ENCODE measurements at places on chromosomes 4 and X. TPM values are rescaled to one million over a fixed set of nuclear protein-coding genes. Genes with fewer than 3 reads are reported as not detected.

DNA sequence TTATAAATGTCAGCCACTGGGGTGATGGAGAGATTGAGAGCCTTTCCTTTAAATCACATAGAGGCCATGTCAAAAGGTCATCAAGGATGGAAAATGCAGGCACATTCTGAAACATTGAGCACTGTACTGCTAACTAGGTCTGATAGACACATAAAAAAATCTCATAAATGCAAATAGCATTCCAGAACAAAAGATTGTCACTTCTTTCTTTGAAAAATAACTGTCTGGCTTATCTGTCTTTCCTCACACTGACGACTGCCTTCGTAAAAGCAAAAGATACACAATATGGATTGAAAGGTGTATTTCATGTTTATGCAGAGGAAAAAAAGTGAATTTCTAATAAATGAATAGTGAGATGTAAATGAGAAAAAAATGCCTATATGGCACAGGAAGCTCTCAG lies 59.9 kb downstream of the PABPC4L start:
- H3K36me3 ChIP-seq, result no peaks in the 10 kb centered on the region
- H3K4me1 ChIP-seq, result no peaks in the 10 kb centered on the region
- no peaks in the 10 kb centered on the region for H3K27me3 ChIP-seq
- no peak overlapping the region for H3K4me3 ChIP-seq
- H3K27ac ChIP-seq, result no peak overlapping the region

DNA sequence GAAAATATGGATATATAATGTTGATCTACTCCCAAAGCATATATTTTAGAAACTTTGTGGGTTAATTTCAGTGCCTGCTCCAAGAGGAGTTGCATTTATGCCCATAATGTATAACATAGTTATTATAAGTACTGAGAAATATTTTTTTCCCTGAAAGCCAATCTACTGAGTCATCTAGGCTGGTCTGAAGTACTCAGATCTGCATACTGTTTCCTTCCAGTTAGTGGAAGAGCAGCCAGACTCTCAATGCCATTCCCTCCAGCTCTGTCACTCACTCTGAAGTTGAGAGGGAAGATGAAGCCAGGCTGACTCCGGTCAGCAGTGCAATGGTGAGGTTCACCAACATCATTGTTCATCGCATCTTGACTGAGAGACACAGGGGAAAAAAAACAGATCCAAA lies 505.1 kb downstream of the PPARGC1A start:
- DNase-seq, result no peak
- no peaks in the 10 kb centered on the region for H3K36me3 ChIP-seq
- H3K27ac ChIP-seq, result no peak overlapping the region
- H3K27me3 ChIP-seq, result no peaks in the 10 kb centered on the region

DNA sequence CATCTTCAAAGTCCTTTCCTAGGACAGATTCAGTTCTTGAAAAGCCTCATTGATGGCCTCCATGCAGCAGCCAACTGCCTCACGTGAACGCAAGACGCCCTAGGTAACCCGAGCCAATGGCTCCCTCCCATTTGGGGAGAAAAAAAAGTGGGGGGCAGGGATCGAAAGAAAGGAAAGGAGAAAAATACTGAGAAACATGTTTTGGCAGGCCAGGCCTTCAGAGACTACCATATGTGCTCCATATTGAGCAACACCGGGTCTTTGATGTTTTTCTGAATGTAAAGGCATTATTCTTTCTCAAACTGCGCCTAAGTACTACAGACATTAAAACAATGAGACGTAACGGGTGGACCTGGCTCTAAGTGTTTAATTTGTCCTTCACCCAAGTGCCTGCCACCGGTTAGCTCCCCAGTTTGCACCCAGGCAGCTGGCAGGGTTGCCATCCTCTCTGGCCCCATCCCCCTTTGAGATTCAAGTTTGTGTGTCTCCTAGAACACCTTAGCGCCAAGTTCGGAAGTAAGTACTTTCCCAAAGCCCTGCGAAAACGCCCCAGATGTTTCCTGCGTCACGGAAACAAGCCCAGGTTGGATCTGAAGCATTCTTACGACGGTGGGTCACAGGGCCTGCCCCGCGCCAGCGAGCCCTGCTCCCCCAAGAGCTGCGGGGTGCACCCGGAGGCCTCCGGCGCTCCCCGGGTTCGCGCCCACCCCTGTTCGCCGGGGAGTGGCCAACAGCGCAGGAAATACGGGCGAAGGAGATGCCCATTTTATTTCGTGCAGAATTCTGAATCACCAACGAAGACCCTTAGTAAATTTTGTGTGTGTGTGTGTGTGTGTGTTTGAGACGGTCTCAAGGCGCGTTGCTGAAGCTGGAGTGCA lies 30.1 kb downstream of the HAND2 start:
- no peak overlapping the region for H3K27ac ChIP-seq
- H3K4me1 ChIP-seq, result peaks cover 8% of the 10 kb centered on the region
- H3K27me3 ChIP-seq, result peaks cover 59% of the 10 kb centered on the region
- no peak for DNase-seq
- peak overlapping the region; percentile 13 for H3K4me3 ChIP-seq
- peaks cover 12% of the 10 kb centered on the region for H3K36me3 ChIP-seq

GRCh38 chr4:2289311-2289954 lies 27.5 kb upstream of the MXD4 start:
- H3K27me3 ChIP-seq, result no peaks in the 10 kb centered on the region
- DNase-seq, result peak; percentile 5
- no peak overlapping the region for H3K27ac ChIP-seq
- H3K4me3 ChIP-seq, result no peak overlapping the region

DNA sequence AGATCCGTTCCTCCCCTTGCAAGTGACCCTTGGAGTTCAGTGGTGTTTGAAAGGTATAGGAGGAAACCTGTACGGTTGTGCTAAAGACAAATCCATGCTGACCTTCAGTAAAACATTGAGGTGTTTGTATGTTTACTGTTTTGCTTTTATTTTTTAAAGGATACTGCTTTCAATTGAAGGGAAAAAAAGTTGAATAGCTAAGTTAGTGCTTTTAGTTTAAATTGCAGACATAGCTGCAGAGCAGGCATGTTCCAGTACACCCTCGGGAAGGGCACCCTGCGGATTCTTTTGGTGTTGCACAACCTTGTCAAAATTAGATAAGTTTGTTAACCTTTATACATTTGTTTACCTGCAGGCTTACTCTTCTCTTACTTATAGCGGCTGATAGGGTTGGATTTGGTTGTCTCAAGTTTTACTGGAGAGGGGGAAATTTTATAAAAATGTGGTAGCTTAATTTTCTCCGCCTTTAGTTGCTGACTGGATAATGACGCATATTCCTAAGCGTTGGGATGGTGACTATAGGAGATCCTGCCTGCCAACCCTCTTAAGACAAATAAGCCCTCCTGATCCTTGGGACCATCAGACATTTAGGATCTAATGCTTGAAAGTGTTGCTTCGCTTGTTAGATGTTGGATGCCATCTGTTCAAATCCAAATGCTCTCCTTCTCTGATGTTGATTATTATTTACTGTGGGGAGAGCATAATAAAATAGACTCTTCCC lies 2.0 kb downstream of the RAPGEF2 start:
- DNase-seq, result no peak
- H3K27me3 ChIP-seq, result peaks cover 5% of the 10 kb centered on the region
- H3K4me3 ChIP-seq, result peak overlapping the region; percentile 97

GRCh38 chrX:110310896-110311295 lies 7.0 kb downstream of the AMMECR1 start:
- no peaks in the 10 kb centered on the region for H3K36me3 ChIP-seq
- DNase-seq, result peak; percentile 64
- peaks cover 62% of the 10 kb centered on the region for H3K4me1 ChIP-seq
- no peaks in the 10 kb centered on the region for H3K27me3 ChIP-seq
- no peak overlapping the region for H3K4me3 ChIP-seq
- H3K27ac ChIP-seq, result peak overlapping the region; percentile 8

DNA sequence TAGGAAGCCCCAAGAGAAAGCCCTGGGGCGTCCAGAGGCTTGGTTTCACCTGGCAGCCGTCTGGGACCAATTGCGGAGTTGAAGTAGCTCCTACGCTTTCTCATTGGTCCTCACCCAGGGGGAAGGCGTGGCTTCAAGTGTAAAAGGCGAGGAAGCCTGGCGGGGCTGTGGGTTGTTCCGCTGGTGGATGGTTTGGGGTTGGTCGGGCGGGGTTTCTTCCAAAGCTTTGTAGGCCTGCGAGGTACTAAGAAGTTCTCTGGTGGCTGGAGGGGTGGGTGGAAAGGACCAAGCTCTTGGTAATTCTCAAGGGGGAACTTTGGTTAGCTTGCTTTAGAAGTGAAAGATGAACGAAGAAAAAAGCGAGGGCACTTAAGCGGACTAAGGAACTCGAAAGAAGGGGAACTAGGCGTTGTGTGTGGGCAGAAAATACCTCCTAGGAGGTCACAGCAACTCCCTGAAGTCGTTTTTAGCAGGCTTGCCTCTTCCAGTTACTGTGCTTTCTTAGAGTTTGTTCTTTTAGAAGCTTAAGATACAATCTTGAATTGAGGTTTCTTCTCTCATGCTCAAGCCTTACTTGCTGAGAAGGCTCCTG lies 36.6 kb downstream of the CCNG2 start:
- no peaks in the 10 kb centered on the region for H3K36me3 ChIP-seq
- peak overlapping the region; percentile 81 for H3K27ac ChIP-seq
- peaks cover 18% of the 10 kb centered on the region for H3K4me1 ChIP-seq
- DNase-seq, result peak; percentile 85

GRCh38 chr4:138910914-138911336 lies 104.7 kb upstream of the NOCT start:
- H3K27ac ChIP-seq, result no peak overlapping the region
- H3K27me3 ChIP-seq, result no peaks in the 10 kb centered on the region
- H3K4me1 ChIP-seq, result no peaks in the 10 kb centered on the region
- DNase-seq, result no peak
- no peaks in the 10 kb centered on the region for H3K36me3 ChIP-seq

- H3K36me3 ChIP-seq, result no peaks in the 10 kb centered on the region
- H3K4me1 ChIP-seq, result no peaks in the 10 kb centered on the region
- H3K27me3 ChIP-seq, result peaks cover 3% of the 10 kb centered on the region
- DNase-seq, result no peak
Observed at GRCh38 chrX:20913760-20914159, 460.5 kb upstream of the CNKSR2 start.

- H3K36me3 ChIP-seq, result no peaks in the 10 kb centered on the region
- H3K4me1 ChIP-seq, result peaks cover 3% of the 10 kb centered on the region
- no peak overlapping the region for H3K27ac ChIP-seq
- H3K27me3 ChIP-seq, result no peaks in the 10 kb centered on the region
Observed at GRCh38 chrX:42694260-42694815, 83.6 kb downstream of the PPP1R2C start.

DNA sequence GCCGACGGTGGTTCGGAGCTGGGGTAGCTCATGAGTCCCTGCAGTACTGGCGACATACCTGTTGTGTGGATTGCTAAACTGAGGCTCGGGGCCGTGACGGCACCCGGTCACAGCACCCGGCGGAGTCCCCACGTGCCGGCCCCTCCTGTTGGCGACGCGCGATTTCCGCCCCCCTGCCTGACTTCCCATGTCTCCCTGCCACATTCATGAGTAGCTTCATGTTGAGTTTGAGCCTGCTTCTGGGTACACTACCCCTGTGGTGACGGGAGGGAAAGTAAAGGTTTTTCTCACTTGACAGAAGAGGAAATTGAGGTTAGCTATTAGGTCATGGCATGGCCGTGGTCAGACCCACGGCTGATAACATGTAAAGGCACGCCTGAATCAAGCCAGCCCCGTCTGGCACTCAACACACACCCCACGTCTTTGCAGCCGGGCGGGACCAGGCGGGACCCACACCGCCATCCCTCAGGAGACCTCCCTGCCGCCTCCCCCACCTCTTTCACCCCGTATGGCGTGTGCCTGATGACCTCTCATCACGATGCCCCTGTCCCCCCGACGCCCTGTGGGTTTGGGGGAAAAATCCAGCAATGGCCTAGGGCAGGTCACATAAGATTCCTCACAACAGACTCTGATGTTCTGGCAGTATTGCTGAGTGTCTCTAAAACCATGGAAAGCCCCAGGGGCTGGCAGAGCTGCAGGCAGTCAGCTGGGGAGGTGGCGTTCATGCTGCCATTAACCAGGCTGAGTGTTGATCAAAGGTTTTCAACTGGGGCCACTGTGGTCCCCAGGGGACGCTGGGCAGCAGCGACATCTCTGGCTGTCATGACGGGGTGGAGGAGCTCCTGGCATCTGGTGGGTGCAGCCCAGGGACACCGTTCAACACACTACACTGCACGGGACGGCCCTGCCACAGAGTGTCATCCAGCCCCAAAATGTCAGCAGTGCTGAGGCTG lies 29.2 kb downstream of the P2RY8 start:
- peaks cover 26% of the 10 kb centered on the region for H3K4me1 ChIP-seq
- H3K27me3 ChIP-seq, result no peaks in the 10 kb centered on the region
- peak; percentile 52 for DNase-seq
- H3K4me3 ChIP-seq, result no peak overlapping the region
- H3K27ac ChIP-seq, result peak overlapping the region; percentile 33

GRCh38 chr4:13262816-13263215 lies 221.3 kb downstream of the RAB28 start:
- peaks cover 1% of the 10 kb centered on the region for H3K36me3 ChIP-seq
- H3K4me1 ChIP-seq, result no peaks in the 10 kb centered on the region

GRCh38 chr4:150816491-150816890 lies 198.6 kb downstream of the LRBA start:
- no peak overlapping the region for H3K4me3 ChIP-seq
- H3K4me1 ChIP-seq, result peaks cover 16% of the 10 kb centered on the region
- no peak for DNase-seq

- peaks cover 22% of the 10 kb centered on the region for H3K4me1 ChIP-seq
- no peaks in the 10 kb centered on the region for H3K36me3 ChIP-seq
- DNase-seq, result no peak
- H3K27me3 ChIP-seq, result peaks cover 3% of the 10 kb centered on the region
- no peak overlapping the region for H3K27ac ChIP-seq
Observed at GRCh38 chrX:10017872-10018271, 50.7 kb downstream of the CLDN34 start.

- no peaks in the 10 kb centered on the region for H3K4me1 ChIP-seq
- no peak overlapping the region for H3K4me3 ChIP-seq
- H3K27me3 ChIP-seq, result no peaks in the 10 kb centered on the region
- no peak for DNase-seq
- no peaks in the 10 kb centered on the region for H3K36me3 ChIP-seq
Observed at GRCh38 chr4:163600727-163601126, 106.2 kb downstream of the TMA16 start.

- H3K27me3 ChIP-seq, result no peaks in the 10 kb centered on the region
- H3K27ac ChIP-seq, result no peak overlapping the region
- H3K4me3 ChIP-seq, result no peak overlapping the region
- DNase-seq, result no peak
Observed at GRCh38 chr4:111797455-111798163, 347.6 kb upstream of the FAM241A start.

Gene PRSS12
- total RNA-seq, result not detected

Gene CXorf65
- total RNA-seq, result 12.6 TPM

Gene UGT2A3
- not detected for total RNA-seq

Gene WWC2
- total RNA-seq, result 3.6 TPM

Gene SLC49A3
- total RNA-seq, result 0.19 TPM

Gene POU3F4
- total RNA-seq, result not detected

Gene CLIC2
- total RNA-seq, result 0.40 TPM

Gene HERC3
- total RNA-seq, result 29.0 TPM

Gene ARHGAP36
- not detected for total RNA-seq
